ENCODE measurements at places on chromosomes 5 and 9. TPM values are rescaled to one million over a fixed set of nuclear protein-coding genes. Genes with fewer than 3 reads are reported as not detected.

DNA sequence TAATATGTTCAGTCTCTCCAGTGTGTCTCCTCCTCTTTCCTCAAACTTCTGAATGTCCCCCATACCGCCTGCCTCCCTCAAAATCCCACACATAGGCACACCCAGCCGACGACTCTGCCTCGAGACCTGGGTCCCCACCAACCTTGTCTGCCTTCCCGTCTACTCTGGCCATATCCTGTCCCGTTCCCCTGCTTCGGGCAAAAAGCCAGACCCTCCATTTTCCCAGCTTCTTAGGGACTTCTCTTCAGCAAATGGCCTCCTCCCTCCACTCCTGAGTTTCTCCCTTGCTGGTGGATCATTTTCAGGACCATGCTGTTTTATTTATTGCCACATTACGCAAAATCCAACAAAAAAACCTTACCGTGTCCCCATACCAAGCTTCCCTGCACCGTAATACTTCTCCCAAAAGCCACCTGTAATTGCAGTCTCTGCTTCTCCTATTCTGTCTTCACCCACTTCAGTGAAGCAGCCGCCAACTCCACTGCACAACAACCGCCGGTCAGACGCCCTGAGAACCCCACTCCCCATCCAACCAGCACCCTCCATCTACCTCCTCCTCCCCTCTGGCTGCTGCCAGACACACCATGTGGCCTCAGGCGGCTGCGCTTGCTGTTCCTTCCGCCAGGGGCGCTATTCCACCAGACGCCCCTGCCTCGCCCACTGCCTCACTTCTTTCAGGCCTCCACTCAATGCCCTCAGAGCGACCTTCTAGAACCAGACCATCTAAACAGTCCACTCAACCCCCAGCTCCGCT, 117.0 kb downstream of the TRPM6 start:
- H3K27ac ChIP-seq = no peak overlapping the region
- no peaks in the 10 kb centered on the region for H3K27me3 ChIP-seq
- peak; percentile 87 for DNase-seq
- H3K4me3 ChIP-seq = peak overlapping the region; percentile 45

- DNase-seq = peak; percentile 57
- no peaks in the 10 kb centered on the region for H3K27me3 ChIP-seq
- H3K36me3 ChIP-seq = no peaks in the 10 kb centered on the region
- H3K27ac ChIP-seq = no peak overlapping the region
- H3K4me1 ChIP-seq = peaks cover 12% of the 10 kb centered on the region
- H3K4me3 ChIP-seq = no peak overlapping the region
Observed at GRCh38 chr9:124818431-124819281, 34.6 kb upstream of the WDR38 start.

DNA sequence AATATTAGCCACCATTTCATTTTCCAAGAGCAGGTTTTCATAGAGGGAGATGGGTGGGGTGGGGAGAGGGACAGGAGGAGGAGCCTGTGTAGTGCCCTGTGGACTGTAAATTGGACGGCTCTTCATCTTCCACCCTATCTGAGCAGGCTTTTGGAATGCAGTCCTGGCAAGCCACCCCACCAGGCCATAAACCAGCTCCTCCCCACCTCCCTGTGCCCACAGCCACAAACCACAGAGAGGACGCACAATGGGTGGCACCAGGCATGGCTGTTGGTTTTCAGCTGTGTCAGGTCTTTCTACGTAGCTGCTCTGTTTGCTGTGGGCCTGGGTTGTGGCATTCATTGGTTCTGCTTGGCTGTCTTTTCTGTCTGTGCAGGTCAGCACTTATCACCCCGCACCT, 58.0 kb downstream of the PLAC8L1 start:
- no peak overlapping the region for H3K4me3 ChIP-seq
- no peaks in the 10 kb centered on the region for H3K36me3 ChIP-seq
- H3K4me1 ChIP-seq = peaks cover 2% of the 10 kb centered on the region
- no peaks in the 10 kb centered on the region for H3K27me3 ChIP-seq
- DNase-seq = no peak

DNA sequence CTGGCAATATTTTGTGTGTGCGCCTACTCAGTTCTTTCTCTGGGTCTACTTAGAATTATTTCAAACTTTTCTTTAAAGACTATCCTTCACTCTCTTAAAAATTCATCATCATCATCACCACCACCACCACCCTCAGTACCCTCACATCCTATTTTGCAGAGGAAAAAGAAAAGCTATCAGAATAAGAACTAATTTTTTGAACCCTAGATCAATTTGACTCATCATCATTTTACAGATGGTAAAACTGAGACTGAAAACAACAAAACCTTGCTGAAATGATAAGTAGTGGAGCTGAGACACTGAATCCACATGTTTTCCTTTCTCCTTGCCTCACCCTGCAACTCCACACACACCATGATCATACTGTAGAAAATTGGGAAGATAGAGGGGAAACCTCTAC, 119.3 kb downstream of the SSBP2 start:
- no peak overlapping the region for H3K27ac ChIP-seq
- H3K4me1 ChIP-seq = no peaks in the 10 kb centered on the region
- H3K4me3 ChIP-seq = no peak overlapping the region
- no peak for DNase-seq
- no peaks in the 10 kb centered on the region for H3K36me3 ChIP-seq
- no peaks in the 10 kb centered on the region for H3K27me3 ChIP-seq

DNA sequence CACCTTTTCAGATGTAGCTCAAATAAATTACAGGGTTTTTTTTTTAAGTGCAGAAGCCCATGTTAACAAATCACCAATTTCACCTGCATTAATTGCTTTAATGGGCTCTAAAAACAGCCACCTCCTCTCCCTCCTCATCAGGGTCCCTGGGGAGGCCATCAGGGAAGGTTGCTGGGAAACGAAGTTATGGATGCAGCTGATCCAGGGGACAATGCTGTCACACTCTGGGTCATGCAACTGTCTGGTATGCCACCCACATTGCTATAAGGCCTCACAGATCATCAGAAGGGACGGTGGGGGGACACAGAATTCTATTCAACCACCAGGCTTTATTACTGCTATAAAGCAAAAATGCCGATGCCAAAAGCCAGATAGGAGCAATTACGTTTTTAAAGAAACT, 9.3 kb downstream of the WHRN start:
- DNase-seq = no peak
- H3K36me3 ChIP-seq = no peaks in the 10 kb centered on the region
- H3K4me1 ChIP-seq = peaks cover 21% of the 10 kb centered on the region

The LRSAM1 gene
- 32.4 TPM for total RNA-seq

The ARPC5L gene
- total RNA-seq = 40.0 TPM

The SPINK4 gene
- total RNA-seq = not detected

The SEMA6A gene
- 406 TPM for total RNA-seq
